ENCODE measurements at places on chromosomes 4 and X. TPM values are rescaled to one million over a fixed set of nuclear protein-coding genes. Genes with fewer than 3 reads are reported as not detected.

The FAAH2 gene
- total RNA-seq = not detected

The HMX1 gene
- total RNA-seq = 0.13 TPM

The TEX13D gene
- 0.79 TPM for total RNA-seq

The PPP1R2C gene
- not detected for total RNA-seq

The KIT gene
- 4.2 TPM for total RNA-seq

The WDFY3 gene
- 117 TPM for total RNA-seq

The VCX3A gene
- total RNA-seq = not detected

The POLR2B gene
- 108 TPM for total RNA-seq

The CLDN22 gene
- total RNA-seq = not detected

The XPNPEP2 gene
- total RNA-seq = not detected

The PDE5A gene
- 24.5 TPM for total RNA-seq

The PWWP3B gene
- total RNA-seq = not detected

The GC gene
- total RNA-seq = not detected

The SCRG1 gene
- total RNA-seq = 0.90 TPM

The GATA1 gene
- total RNA-seq = 0.16 TPM

The VSIG1 gene
- total RNA-seq = not detected

The FHDC1 gene
- 14.0 TPM for total RNA-seq

The FDCSP gene
- total RNA-seq = not detected

The HS3ST1 gene
- 0.38 TPM for total RNA-seq

The ZNF711 gene
- total RNA-seq = 42.0 TPM
